Metanephros (tissue), 2 donors: ENCODE measurements at places on chromosomes 7 and 10. TPM values are rescaled to one million over a fixed set of nuclear protein-coding genes. Genes with fewer than 3 reads are reported as not detected.

The MOGAT3 gene
- 1.8 TPM for total RNA-seq

The SPDYE16 gene
- 0.53 TPM for total RNA-seq

The TM9SF3 gene
- total RNA-seq: 86.9 TPM

The SH2D4B gene
- total RNA-seq: 0.12 TPM

The PDZD7 gene
- 1.6 TPM for total RNA-seq

The ALOX5 gene
- total RNA-seq: 17.9 TPM

The SERPINE1 gene
- 3.4 TPM for total RNA-seq

The NACAD gene
- total RNA-seq: 5.3 TPM

The ITPRID1 gene
- not detected for total RNA-seq

The FOXI2 gene
- 0.47 TPM for total RNA-seq

The ASAH2 gene
- total RNA-seq: 1.1 TPM

The MAT1A gene
- total RNA-seq: 0.47 TPM

The SRI gene
- 64.1 TPM for total RNA-seq

The PRSS37 gene
- not detected for total RNA-seq

The CHST15 gene
- total RNA-seq: 30.2 TPM
